ENCODE measurements at places on chromosomes 7 and 10.

DNA sequence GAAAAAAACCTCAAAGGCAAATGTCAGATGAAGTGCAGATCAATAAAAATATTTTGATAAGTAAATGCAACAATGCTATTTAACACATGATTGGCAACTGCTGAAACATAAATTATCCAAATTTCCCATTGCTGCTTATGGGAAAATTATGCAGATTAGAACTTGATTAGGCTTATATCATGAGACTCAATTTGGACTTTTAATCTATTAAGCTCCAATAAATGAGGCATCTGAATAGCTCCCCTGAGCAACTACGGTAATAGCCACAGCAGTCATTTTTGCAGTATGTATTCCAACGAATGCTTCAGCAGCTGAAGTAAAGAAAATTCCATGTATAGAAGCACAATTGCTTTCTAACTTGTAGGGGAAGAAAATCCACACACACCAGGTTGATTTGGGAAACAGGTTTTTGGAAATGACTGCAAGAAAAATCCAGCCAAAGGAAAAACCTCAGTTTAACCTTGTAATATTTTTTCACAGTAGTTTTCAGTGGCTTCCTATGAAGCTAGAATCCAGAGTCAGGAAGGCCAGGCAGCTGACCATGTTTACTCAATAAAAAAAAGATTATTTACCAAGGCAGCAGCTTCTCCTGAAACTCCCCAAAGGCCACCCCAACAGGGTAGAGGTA, 716.1 kb downstream of the KCNMA1 start:
- DNase-seq, result no peak

DNA sequence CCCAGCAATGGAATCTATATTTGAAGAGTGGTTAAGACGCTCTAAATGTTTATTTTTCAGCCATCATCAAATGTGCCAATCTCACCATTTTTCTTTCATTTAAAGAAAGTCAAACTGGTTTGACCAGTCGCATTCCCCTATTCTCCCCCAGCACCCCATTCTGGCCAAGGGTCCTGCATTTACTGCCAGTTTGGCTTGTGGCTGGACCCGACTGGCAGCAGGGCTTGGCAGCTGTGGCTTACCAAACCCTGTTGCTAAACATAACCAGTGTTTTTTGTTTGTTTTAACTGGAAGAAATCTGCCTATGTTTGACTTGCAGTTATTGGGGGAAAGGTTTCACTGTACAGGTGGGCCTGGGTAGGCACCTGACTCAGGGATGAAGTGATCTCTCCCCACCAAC, 116.3 kb downstream of the CYP26A1 start:
- no peak for DNase-seq

DNA sequence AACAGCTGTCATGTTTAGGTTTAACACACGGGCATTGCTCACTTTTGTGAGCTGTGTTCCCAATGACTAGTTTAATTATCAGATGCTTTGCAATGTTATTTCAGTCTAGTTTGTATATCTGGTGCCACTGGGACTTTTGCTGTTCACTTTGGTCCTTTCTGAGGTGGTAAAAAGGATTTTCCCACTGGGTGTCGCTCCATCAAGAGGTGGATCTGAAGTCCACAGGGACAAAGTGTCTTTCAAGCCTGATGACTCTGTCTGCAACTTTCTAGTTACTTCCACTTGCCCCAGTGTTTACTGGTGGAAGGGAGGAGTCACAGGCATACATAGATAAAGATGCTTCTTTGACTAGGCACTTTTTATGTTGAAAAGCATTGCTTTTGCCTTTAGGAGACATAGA, 242.2 kb downstream of the HGF start:
- no peak for DNase-seq

- no peak for DNase-seq
These were observed 490.0 kb downstream of the CNTNAP2 start for GRCh38 chr7:146606628-146607027.

DNA sequence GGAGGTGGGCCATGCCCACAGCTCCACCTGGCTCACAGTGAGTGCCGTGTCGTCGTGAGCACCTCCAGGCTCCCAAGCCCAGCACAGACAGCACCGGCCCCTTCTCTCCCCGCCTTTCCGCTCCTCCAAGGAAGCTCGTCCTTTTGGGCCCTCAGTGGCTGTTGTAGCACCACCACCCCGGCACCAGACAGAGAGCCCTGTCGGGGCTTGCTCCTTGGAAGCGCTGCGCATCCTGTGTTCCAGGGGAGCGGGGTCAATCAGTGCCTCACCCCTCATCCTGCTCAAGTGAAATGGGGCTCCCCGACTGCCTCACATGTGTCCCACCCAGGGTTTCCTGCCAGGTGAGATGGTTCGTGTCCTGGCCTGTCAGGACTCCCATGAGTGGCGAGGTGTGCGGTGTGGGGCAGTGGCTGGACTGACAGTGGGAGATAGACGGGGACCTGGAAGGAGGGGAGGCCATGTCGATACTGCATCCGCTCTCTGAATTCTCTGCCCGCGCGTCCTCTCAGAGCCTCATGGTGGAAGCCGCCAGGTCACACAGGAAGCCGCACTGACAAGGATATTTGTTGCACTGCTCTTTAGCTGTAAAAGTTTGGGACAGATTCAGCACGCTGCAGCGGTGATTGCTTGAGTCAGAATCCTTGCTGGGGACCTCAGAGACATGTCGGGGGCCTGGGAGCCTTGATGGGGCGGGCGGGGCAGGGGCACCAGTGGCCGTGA, 107.1 kb downstream of the INPP5A start:
- no peak for DNase-seq

GRCh38 chr10:11901454-11901832, 78.3 kb downstream of the PROSER2 start:
- DNase-seq, result no peak

DNA sequence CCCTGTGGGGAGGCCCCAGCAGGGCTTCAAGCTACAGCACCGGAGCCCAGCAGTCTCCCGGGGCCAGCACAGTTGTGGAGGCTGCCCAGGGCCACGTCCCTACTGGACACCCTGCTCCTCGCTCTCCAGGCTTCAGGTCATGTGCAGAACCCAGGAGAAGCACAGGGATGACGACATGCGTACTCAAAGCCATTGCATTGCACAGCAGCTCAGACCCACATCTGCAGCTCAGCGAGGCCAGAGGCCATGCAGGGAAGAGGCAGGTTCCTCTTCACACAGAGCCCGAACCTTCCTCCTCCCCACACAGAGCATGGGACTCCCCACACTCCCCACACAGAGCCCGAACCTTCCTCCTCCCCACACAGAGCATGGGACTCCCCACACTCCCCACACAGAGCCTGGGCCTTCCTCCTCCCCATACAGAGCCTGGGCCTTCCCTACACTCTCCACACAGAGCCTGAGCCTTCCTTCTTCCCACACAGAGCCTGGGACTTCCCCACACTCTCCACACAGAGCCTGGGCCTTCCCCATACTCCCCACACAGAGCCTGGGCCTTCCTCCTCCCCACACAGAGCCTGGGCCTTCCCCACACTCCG, 12.3 kb downstream of the CFAP46 start:
- DNase-seq, result no peak

GRCh38 chr10:43940898-43941837, 292.5 kb upstream of the ZNF32 start:
- no peak for DNase-seq

DNA sequence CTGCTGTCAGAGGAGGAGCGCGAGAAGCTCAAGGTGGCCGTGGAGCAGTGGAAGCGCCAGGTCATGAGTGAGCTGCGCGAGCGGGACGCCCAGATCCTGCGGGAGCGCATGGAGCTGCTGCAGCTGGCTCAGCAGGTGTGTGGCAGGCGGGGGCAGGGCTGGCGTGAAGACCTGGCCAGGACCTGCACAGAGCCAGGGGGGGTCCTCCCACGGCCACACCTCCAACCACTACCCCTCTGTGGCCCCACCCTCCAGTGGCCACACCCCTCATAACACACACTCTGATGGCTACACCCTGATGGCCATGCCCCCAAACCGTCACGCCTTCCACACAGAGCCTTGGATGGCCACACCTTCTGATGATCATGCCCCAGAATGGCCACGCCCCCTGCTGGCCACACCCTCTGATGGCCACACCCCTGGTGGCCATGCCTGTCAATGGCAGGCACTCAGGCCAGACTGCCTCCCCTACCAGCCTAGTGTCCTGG, 23.4 kb upstream of the DPYSL4 start:
- peak; percentile 36 for DNase-seq

- no peak for DNase-seq
These were observed 11.2 kb downstream of the GAD2 start for GRCh38 chr10:26227786-26228185.

GRCh38 chr7:17564678-17565212, 266.3 kb downstream of the AHR start:
- no peak for DNase-seq

GRCh38 chr10:87860156-87860795, 3.1 kb downstream of the KLLN start:
- DNase-seq, result peak; percentile 66

GRCh38 chr7:27419581-27420177, 177.1 kb downstream of the EVX1 start:
- no peak for DNase-seq

GRCh38 chr10:103683851-103684250, 171.5 kb downstream of the SH3PXD2A start:
- DNase-seq, result no peak

DNA sequence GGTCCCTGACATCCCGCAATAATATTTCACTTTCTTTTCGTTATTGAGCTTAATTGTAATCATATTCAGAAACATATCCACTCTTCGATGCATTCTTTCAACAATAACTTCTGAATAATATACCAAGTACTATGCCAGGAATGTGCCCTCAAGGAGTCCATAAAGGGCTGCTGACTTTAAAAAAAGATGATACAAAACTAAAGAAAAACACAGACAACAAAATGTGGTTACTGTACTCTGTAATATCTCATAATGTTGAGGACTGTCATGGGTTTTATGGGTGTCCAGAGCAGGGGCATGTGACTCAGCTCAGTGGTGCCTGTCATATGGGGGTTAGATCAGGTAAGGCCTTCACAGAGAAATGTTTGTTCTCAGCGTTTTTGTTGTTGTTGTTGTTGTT, 73.7 kb downstream of the ARL4A start:
- DNase-seq, result no peak

DNA sequence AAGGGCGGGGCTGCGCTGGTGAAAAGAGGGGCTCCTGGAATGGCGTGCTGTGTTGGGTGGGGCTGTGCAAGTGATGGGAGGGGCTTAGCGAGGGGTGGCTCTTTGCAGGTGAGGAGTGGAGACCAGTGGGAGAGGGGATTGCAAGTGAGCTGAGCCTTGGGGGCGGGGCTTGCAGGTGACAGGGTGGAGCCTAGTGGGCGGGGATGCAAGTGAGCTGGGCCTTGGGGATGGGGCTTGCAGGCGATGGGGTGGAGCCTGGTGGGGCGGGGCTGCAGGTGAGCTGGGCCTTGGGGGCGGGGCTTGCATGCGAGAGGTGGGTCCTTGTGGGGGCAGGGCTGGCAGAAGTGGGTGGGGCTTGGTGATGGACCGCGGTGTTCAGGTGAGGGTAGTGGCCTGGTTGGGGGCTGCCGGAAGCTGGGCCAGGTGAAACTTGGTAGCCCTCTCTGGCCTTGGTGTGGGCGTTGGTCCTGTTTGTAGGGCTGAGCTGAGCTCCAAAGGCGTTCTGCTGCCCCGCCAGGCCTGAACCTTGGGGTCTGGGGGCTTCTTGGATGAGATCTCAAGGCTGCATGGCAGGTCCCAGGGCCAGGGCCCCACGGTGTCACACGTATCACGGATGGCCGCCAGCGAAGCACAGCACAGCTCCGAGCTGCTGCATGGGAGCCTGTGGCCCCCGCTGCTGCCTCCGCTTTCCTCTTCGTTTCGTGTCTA, 743 bp upstream of the PITRM1 start:
- DNase-seq, result no peak

DNA sequence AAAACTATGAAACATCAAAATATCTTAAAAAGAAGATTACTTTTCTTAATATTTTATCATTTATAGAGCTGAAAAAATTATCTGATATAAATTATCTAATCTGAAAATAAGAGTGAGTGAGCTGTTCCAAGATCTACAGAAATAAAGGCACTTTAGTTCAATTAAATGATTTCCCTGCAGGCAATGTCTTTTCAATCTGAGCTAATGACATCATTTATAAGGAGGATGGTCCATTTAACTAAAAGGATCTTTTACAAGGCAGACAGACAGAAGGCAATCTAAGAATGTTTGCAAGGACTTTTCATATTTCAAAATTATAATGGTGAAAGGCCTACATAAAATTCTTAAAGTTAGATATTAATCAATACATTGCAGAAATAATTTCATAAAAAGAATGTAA, 71.8 kb downstream of the SKAP2 start:
- DNase-seq, result no peak

DNA sequence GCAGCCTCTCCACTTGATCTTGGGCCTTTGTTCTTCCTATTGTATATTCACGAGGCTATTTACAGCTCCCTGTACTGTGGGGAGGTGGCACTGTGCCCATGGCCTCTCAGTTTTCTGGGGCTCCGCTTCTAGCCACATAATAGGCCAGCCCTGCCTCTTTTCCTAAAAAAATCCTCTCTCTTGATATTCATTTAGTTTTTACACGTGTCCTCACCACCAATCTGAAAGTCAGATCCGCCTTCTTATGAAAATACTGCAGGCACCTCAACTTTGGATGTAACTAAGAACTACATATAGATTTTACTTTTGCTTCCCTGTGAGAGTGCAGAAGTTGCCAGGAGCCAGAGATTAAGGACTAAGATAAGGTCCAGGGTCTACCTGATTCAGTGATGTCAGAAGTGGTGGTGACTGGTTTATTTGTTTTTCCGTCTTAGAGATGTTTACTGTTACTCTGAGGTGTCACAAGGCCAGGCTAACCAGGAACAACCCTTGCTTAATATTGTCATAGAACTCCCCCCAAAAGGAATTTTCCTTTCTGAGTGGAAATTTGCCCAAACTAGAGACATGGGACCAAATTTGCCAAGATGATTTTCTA, 7.8 kb downstream of the BAMBI start:
- DNase-seq, result no peak

GRCh38 chr10:132104062-132104461, 38.3 kb downstream of the JAKMIP3 start:
- no peak for DNase-seq

DNA sequence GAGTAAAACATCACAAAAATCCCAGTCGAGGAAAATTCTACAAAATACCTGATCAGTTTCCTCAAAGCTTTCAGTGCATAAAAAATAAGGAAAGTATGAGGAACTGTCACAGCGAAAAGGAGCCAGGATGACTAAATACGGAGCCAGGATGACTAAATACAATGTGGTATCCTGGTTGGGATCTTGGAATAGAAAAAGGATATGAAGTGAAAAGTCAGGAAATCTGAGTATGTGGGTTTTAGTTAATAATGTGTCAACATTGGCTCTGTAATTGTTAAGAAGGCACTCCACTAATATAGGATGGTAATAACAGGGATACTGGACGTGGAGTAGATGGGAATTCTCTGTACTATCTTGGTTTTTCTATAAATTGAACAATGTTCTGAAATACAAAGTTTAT, 175.5 kb downstream of the SUGCT start:
- no peak for DNase-seq

DNA sequence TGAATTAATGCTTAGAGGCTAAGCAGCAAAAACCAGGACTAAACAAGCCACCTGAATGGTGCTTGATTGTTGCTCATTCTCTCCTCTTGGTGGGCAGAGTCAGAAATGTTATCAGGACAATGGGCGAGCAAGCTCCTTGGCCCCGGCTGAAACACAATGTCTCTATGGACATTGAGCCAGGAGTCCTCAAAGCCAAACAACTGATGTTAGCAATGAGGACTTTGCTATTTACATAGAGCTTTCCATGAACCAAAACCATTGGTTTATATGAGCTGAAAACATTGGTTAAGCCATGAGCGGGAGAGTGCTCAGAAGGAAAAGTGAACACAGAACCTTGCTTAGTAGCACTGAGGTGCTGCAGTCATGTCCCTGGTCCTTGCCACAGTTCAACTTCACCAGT, 21.5 kb upstream of the NPVF start:
- DNase-seq, result no peak
